ENCODE measurements at places on chromosomes 7 and 10.

GRCh38 chr7:92648067-92648466 lies 57.9 kb upstream of the FAM133B start:
- no peak for DNase-seq

- DNase-seq: no peak
Measured at GRCh38 chr10:101772895-101773761, 2.8 kb downstream of the FGF8 start.

DNA sequence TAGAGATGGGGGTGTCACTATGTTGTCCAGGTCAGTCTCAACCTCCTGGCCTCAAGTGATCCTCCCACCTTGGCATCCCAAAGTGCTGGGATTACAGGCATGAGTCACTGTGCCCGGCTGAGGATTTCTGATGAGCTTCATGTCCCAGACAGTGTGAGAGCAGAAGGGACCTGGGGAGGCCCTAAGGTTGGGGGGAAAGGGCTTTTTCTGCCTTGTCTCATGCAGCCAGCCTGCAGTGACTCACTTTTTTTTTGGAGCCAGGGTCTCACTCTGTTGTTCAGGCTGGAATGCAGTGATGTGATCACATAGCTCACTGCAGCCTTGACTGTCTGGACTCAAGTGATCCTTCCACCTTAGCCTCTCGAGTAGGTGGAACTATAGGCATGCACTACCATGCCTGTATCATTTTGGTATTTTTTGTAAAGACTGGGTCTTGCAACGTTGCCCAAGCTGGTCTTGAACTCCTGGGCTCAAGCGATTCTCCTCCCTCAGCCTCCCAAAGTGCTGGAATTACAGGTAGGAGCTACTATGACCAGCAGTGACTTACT lies 14.6 kb downstream of the COL26A1 start:
- no peak for DNase-seq

- peak; percentile 39 for DNase-seq
Measured at GRCh38 chr10:60162631-60163030, 227.0 kb downstream of the ANK3 start.

DNA sequence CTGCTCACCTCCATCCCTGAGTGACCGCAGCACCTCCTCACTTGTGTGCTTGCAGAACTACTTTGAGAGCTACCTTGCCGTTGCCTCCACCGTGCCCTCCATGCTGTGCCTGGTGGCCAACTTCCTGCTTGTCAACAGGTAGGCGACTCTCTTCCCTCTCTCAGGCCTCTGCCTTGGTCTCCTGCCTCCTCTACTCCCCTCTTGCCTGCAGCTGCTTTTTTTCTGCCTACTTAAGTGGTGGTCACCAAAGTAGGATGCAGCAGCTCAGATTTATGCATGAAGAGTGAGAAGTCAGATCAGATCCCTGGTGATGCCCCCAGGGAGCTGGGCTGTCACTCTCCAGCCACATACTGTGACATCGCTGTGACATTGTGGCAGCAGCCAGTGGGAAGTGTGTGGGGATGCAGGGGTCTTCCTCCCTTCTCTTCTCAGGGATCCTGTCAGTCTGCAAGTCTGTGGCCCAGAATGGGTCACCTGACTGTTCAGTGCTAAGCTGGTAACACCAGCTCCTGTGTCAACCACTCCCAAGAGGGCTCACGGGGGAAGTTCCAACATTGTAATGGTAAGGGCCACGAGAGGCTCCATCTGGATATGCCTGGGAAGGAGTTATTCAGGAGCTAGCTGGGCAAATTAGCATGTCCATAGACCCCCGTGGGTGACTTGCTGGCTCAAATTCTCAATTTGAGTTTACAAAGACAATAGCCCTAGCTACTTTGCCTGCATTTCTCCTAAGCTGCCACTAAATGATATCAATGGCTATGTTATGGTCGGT lies 25.3 kb downstream of the SLC29A3 start:
- DNase-seq: no peak

DNA sequence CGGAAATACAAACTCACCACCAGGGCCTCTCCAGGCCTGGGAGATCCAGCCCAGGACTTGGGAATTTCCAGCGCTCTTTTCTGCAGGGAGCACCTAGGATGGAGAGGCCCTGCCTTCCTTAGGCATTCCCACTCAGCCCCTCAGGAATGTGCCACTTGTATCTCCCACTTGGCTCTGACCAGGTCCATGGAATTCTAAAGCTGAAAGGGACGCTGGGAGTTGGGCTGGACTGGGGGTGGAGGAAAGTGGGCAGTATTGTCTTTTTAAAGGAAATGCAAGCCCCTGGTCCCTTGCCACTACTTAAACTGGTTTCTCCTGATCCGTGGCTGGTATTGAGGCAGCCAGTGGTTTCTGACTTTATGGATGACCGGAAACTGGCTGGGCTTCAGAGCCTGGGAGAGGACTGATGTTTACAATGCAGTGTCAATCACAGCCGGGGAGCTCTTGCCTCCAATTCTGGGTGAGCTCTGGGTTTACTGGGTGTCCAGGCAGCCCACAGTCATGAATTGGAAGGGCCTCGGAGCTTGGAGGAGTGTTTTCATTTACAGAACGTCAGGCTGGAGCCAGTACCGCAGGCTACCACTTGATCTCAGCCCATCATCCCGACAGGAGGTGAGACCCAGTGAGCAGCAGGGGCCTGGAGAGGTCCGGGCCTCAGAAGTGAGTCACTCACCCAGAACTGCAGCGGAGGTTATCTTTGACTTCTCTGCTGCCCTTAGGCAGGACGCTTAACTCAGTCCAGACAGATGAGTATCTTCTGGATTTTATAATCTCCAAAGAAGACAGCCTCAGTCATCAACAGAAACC lies 27.3 kb downstream of the AGAP3 start:
- no peak for DNase-seq

GRCh38 chr10:85524001-85524666 lies 842.5 kb downstream of the GRID1 start:
- DNase-seq: no peak

DNA sequence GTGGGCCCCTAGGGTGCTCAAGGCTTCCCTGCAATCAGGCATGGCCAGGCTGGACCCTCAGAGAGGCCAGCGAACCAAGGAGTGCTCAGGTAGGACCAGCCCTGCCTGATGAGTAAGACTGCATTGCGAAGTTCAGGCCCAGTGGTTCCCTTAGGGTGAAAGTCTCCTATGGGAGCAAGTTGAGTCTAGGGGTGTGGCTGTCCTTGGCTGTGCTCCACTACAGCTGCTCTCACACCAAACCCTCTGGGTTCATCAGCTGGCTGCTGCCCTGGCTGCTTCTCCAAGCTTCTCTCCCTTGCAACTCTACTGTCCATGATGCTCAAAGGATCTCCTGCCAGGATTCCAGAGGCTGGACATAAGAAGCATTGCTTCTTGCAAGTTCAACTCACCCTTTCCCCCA lies 18.7 kb downstream of the FAM25A start:
- no peak for DNase-seq

- DNase-seq: no peak
Measured at GRCh38 chr7:24967696-24968095, 12.3 kb downstream of the OSBPL3 start.

GRCh38 chr7:24754906-24755506 lies 2.3 kb downstream of the GSDME start:
- DNase-seq: no peak

- no peak for DNase-seq
Measured at GRCh38 chr7:151107882-151108281, 21.6 kb downstream of the AGAP3 start.

DNA sequence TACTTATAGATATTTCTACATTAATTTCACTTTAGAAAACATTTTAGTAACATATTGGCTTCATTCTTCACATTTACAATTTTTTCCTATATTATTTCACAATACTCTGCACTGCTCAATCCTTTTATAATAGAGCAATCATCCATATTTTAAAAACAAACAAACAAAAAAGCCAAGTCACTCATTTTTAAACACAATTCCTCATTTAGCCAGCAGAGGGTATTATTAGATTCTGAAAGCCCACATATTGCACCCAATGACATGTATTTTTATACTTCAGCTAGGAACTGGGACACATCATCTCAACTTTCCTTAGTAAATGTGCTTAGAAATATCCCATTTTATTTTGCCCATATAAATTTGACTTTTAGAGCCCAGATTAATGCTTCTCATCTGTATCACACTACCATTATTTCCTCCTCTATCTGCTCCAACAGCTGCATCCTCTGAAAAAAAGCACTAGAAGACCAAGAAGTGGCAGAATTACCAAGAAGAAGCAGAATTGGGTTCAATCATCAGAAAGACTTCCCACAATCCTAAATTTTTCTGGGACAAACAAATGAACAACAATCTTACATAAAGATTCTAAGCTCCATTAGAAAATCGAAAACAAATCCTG lies 29.5 kb downstream of the CTNNA3 start:
- DNase-seq: no peak

GRCh38 chr10:70910486-70911341 lies 22.3 kb upstream of the PCBD1 start:
- DNase-seq: no peak

GRCh38 chr10:52400562-52400961 lies 86.5 kb downstream of the DKK1 start:
- no peak for DNase-seq

DNA sequence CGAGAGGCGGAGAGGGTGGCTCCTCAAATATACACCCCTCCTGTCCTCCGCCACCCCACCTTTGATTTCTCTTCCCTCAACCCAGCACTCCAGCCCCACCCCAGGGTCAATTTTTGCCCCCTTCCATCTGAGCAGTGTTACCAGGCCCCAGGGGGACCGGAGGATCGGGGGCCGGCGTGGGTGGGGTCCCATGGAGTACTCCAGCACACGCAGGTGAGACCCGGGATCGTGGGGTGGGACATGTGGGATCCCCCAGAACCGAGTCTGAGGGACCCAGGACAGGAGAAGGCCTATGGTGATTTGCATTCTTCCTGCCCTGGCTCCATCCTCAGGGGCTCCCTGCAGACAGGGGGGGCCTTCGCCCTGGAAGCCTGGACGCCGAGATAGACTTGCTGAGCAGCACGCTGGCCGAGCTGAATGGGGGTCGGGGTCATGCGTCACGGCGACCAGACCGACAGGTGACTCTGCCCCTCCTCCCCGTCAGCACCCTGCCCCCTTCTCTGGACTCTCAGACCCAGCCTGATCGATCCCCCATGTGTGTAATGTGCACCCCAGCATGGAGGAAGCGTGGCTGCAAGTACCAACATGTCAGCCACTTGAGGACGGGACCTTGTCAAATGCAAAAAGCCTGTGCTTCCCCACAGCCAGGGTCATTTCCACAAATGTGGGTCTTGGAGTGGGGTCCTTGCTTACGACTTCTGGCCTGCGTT lies 744 bp downstream of the TRIP6 start:
- DNase-seq: no peak

DNA sequence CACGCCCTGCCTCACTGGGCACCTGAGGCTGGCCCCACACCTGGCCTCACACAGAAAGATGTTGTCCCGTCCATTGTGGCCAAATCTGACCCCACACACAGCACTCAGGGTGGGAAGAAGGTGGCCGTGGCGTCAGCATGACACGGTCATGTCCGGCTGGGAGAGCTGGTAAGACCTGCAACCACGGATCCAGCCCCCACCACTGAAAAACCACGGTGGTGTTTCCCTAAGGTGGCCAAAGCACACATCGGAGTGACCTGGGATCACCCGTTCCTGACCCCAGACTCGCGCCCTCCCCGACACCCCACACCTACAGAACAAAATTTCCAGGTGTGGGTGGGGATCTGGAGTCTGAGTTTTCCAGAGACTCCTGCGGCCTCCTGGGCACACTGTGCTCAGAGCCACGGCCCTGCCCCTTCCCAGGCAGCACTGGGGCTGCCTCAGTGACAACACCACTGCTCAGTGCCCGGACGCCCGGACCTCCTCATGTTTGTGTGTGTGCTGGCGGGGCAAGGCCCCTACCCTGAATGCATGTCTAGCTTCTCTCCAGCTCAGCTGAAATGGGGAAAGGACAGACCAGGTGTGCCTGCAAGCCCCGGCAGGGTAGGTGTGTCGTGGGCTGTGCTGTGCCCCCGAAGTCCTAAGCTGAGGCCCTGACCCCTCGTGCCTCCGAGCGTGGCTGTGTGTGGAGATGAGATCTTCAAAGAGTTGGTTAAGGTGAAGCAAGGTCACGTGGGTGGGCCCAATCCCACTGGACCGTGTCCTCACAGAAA lies 36.1 kb downstream of the STK32C start:
- no peak for DNase-seq

DNA sequence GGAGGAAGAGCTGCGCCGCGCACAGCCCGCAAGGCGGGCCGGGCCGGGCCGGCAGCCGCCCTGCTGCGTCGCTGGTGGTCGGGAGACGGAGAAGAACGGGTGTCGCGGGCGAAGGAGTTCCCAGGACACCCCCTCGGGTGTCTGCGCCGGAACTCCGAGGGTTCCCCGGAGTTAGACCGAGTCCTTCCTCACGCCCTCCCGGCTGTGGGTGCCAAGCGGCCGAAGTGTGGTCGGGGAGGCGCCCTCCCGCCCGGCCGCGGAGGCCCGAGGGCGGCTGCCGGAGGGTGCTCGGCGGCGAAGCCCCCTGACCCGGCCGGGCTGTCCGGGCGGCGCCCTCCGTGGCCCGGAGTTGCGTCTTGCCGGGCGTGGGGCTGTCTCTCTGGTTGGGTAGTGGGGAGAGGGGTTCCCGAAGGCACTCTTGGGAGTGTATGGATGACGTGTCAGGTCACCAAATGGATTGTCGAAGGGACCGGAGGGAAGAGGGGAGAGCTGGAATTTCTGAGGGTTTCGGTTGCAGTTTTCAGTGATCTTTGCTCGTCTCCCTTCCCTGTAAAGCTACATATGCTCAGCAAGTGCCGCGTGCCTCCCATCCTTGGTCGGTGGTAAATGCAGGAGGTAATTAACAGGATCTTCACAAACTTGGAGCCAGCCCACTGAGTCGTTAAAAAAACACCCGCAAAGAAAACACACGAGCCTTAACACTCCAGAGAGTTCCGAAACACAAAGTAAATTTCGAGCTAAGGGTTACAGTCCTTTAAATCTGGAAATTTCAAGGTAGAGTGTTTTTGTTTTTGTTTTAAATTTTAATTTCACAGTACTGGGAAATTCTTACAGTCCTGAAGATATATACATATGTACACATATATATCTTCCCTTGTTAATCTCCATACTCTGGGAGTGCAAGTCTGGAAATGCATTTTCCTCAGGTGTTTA lies 871 bp downstream of the ST7 start:
- peak; percentile 69 for DNase-seq

- no peak for DNase-seq
Measured at GRCh38 chr10:80289451-80290287, at the start of gene MAT1A. Gene MAT1A, minus strand, starts transcription at chr10:80289658. Its CDS starts 235 bp downstream, at chr10:80289423.

GRCh38 chr10:94402843-94403379 lies 570 bp downstream of the TBC1D12 start:
- no peak for DNase-seq

- no peak for DNase-seq
Measured at GRCh38 chr7:125241548-125241947, 311.9 kb upstream of the POT1 start.

DNA sequence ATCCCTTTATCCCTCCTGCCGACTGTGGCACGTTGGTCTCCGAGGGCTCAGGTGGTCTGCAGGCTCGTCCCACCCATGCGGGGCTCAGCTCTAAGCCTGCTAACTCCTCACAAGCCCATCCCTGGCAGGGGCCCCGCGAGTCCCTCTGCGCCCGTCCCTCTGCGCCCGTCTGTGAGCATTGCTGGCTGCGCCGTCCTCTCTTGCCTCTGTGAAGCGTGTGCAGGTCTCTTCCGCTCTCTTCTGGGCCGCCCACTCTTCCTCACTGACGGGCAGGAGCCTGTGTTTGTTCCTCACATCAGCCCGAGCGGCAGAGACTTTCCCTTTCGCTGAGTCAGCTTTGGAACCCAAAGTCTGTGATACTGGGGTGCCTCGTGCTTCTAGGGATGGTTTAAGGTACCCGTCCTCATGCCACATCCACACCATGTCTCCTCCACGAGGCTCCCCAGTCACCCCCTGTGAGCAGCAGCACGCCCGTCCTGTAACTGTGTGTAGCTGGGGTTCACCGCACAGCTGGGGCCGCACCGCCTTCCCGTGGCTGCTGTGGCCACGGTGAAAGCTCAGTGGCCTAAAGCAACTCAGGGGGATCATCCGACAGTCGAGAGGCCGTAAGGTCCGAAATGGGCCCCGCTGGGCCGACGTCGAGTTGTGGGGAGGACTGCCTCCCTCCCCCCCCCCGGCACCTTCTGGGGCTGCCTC lies 35.5 kb downstream of the ADGRA1 start:
- DNase-seq: no peak
